Osteoblast (primary cell): ENCODE measurements at places on chromosomes 7 and 10. TPM values are rescaled to one million over a fixed set of nuclear protein-coding genes. Genes with fewer than 3 reads are reported as not detected.

GRCh38 chr10:44280226-44281014 is 104.5 kb downstream of the CXCL12 start:
- H3K4me1 ChIP-seq, result peaks cover 6% of the 10 kb centered on the region
- H3K4me3 ChIP-seq, result no peak overlapping the region
- no peak for DNase-seq
- H3K27me3 ChIP-seq, result no peaks in the 10 kb centered on the region
- no peaks in the 10 kb centered on the region for H3K36me3 ChIP-seq
- no peak overlapping the region for H3K27ac ChIP-seq

DNA sequence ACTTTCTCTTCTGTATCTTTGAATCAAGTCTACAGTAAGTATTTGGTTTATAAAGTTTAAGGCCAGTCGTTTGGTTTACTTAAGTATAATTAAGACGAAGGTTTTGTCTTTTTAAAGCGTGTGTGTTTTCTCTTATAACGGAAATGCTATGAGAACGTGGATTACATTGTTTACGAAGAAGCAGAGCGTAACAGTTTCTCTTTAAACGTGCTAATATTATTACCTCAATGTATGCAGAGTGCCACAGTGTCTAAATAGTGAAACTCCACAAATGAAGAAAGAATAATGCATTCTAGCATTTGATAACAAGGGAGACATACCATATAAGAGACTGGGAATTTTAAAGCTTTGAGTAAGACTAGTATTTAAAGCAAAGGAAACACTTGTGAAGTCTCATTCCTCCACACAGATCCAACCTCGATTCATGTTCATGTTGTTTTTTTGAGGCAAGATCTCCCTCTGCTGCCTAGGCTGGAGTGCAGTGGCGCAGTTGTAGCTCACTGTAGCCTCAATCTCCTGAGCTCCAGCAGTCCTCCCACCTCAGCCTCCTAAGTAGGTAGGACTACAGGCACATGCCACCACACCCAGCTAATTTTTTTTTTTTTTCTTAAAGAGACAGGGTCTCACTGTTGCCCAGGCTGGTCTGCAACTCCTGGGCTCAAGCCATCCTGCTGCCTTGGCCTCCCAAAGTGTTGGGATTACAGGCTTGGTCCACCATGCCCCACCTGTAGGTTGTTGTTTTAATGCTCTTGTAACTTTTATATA is 75.1 kb downstream of the ANKRD61 start:
- H3K4me3 ChIP-seq, result peak overlapping the region; percentile 78
- no peak for DNase-seq
- H3K27ac ChIP-seq, result peak overlapping the region; percentile 67
- H3K4me1 ChIP-seq, result peaks cover 11% of the 10 kb centered on the region
- no peaks in the 10 kb centered on the region for H3K27me3 ChIP-seq
- H3K36me3 ChIP-seq, result peaks cover 5% of the 10 kb centered on the region

GRCh38 chr7:75033826-75034225 is 39.8 kb downstream of the RCC1L start:
- no peak overlapping the region for H3K4me3 ChIP-seq
- peak; percentile 79 for DNase-seq
- no peak overlapping the region for H3K27ac ChIP-seq

Gene LAMB4
- under 0.01 and 0.36 TPM in 2 replicates for total RNA-seq
